ENCODE measurements at places on chromosomes 7 and 10.

DNA sequence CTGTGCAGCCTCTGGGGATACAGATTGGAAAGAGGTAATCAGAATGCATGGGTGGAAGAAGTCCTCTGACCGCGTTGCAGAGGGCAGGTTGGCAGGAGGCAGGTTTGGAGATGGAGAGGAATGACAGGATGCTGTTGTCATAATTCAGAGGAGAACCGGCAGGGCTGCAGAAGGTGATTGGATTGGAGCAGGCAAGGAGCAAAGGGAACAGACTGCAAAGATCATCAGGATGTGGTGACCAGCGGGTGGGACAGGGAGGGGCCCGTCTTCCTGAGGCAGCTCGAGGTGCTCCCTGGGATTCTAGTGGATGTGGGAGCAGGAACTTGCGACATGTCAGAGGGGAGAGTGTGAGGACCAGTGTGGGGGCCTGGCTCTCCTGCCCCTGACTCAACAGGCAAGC, 78.5 kb upstream of the PPIF start:
- no peak for DNase-seq

- no peak for DNase-seq
Measured at GRCh38 chr10:3109633-3110032, 42.3 kb downstream of the PFKP start.

DNA sequence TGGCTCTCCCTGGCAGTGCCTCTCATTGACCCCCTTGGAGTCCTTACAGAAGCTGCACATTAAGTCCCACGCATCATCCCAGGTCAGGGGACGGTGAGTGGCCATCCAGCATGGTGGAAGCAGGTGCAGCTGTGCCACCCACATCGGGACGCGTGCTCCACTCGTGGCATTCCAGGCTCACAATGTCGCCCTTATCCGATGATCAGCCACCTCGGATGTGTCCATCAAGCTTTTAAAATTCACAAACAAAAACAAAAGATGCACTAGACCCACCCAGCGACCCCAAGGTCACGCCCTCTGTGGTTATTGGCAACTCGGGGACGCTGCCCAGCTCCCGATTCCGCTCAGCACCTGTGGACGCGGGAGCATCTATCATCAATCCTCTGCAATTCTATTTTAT, 530.9 kb downstream of the PTPRN2 start:
- DNase-seq = no peak

- no peak for DNase-seq
Measured at GRCh38 chr10:96074776-96075175, 31.4 kb downstream of the CCNJ start.

DNA sequence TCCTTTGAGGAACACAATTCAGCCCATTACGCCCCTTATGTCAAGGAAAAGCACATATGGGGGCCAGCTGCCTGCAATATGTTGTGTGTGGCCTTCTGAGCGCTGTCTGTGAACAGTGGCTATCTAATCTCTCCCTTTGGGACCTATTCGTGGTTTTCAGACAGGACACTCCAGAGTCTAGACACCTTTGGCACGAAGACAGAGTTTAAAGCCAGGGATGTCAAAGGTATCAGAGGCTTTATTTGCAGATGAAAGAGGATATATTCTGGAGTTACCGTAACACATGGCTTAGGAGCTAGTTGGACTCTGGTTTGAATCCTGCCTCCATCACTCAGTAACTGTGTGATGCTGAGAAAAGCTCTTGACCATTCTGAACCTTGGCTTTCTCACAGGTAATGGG, 14.8 kb upstream of the EEPD1 start:
- DNase-seq = no peak

DNA sequence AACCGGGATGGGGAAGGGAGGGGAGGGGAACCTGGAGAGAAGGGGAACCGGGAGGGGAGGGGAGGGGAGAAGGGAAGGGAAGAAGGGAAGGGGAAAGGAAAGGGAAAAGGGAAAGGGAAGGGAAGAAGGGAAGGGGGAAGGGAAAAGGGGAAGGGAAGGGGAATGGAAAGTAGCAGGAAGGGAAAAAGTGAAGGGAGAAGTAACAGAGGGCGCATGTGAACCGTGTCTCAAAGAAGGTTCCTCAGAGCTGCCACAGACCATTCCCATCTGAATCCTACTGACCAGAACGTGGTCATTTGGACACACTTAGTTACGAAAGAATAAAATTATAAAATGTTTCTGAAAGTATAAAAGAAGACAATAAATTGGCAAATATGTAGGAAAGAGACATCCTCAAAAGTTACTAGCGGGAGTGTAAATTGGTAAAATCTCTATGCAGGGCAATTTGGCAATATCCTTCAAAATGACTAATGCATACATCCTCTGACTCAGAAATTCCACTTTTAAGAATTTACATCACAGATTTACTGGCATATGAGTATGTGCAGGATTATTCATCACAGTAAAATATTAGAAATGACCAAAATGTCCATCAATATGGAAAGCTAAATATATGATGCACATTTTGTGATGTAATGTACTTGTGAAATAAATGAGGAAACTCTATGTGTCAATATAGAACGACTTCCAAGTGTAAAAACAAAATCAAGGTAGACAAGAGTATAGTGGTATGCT, 12.9 kb downstream of the C10orf67 start:
- DNase-seq = no peak

GRCh38 chr10:80674809-80675208, 137.1 kb downstream of the SH2D4B start:
- DNase-seq = no peak

DNA sequence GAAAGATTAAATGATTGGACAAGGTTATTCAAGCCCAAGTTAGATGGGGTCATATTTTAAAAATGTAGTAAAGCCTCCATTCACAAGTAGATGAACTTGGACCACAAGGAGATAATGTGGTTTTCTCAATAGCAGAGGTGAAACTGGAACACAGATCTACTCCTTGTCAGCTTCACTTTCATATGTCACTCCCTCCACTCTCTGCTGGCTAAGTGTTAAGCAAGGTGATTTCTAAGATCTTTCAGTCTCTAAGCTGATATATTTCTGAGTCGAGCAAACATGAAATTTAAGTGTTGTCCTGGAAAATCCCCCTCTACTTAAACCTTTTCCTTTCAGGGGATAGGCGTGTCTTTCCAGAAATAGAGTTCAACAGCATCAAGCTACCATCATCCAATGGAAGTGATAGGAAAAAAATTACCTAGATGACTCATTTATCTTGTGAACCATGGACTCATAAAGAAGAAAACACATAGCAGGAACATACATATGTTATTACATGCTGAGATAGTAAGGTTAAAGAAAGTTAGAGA, 275.0 kb downstream of the PTEN start:
- DNase-seq = no peak

GRCh38 chr7:105675934-105676371, 94.7 kb upstream of the EFCAB10 start:
- DNase-seq = no peak

- DNase-seq = no peak
Measured at GRCh38 chr7:79528421-79528820, 75.0 kb upstream of the MAGI2 start.

GRCh38 chr10:29957907-29958331, 101.5 kb downstream of the JCAD start:
- DNase-seq = no peak

GRCh38 chr10:30531751-30532530, 97.6 kb downstream of the LYZL2 start:
- no peak for DNase-seq

GRCh38 chr10:74167443-74167842, 16.4 kb downstream of the ADK start:
- no peak for DNase-seq

DNA sequence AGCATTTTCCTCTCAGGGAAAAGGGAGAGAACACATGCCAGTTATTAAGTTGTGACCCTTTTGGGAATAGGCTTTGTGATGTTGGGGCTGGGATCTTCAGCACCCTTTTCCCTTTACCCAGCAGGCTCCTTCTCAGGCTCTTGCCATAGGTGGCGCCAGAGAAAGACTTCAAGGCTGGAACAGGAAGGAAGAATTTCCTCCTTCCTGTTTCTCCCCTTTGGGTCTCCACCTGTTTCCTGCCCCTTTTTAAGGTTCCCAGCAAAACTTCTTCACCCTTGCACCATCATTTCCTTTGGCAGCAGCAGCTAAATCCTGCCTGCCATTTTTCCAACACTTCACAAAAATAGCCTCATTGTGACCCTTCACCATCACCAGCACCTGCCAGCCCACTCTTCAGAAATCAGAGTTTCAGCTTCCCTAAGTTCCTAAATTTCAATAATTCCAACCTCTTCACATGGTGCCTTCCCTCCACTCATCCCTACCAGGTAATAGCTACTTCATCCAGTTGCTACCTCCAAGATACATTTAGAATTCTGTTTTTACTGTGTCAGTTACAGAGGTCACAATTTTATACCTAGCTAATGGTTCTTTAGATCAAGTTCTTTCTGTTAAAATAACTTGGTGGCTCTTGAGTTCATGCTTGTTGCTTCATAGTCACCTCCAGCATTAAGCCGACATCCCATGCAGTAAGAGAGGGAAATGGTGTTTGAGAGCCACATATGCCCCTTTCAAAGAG, 22.4 kb upstream of the FOXK1 start:
- no peak for DNase-seq

GRCh38 chr10:6463366-6463765, 116.7 kb downstream of the PRKCQ start:
- no peak for DNase-seq

DNA sequence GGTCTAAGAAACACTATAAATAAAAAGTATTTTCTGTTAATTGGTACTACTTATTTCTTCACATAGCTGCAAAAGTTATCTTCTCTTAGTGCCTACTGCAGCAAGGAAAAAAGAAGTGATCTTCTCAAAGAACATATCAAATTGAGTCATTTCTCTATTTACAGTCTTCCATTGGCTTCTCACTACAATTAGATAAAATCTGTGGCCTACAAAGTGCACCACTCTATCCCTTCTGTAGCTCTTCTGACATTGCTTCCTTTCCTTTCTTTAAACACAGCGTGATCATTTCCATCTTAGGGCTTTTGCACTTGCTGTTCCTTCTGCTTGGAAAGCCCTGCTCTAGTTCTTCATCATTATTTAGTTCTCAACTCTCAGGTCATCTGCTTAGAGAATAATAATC, 44.7 kb downstream of the MXI1 start:
- no peak for DNase-seq

DNA sequence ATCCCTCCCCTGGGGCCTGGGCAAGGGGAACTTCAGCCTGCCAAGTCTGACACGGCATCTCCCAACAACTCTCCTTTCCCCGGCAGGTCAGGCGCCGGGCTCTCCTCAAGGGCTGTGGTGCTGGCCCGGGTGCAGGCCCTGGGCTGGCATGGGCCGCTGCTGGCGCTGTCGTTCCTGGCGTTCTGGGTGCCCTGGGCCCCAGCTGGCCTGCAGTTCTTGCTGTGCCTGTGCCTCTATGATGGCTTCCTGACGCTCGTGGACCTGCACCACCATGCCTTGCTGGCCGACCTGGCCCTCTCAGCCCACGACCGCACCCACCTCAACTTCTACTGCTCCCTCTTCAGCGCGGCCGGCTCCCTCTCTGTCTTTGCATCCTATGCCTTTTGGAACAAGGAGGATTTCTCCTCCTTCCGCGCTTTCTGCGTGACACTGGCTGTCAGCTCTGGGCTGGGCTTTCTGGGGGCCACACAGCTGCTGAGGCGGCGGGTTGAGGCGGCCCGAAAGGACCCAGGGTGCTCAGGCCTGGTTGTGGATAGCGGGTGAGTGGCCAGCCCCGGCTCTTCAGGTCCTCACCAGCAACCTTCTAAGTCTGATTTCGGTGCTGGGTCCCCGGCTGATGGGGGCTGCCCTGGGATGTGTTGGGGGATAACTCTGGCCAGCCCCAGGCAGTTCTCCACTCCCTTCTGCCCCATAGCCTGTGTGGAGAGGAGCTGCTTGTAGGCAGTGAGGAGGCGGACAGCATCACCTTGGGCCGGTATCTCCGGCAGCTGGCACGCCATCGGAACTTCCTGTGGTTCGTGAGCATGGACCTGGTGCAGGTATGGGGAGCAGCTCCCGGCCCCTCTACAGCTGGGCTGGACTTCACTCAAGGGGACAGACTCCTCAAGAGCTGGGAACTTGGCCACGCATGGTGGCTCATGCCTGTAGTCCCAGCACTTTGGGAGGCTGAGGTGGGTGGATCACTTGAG, 19.5 kb upstream of the C10orf95 start:
- DNase-seq = no peak

GRCh38 chr10:50929670-50930069, 44.2 kb upstream of the A1CF start:
- DNase-seq = no peak

GRCh38 chr7:4799508-4800268, 24.3 kb downstream of the AP5Z1 start:
- no peak for DNase-seq

DNA sequence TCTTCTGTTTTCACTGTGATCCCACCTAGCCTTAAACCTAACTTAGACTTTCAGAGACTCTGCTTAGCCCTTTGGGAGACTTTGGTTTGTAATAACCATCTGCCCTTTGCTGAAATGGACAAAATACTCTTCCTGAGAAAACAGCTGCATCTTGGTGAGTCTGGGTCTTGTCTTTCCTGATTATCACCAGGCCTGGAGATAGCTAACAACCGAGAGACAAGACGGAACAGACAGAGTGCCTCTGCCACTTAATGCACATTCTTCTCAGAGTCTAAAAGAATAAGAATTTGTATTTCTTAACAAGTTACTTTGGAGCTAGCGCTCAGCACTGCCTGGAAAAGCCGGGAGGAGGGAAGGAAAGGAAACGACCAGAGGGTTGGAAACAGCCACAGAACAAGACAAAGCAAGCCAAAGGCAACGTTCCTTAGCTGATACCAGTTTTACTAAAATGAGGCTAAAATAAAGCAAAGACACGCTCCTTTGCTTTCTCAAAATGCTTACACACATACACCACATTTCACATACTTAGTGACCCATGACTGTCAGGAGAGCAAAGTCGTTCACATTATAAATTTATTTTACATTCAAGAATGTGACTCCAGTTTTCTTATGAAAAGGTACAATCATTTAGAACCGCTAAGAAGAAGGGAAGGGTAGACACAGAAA, 70.3 kb upstream of the DGKI start:
- no peak for DNase-seq

- no peak for DNase-seq
Measured at GRCh38 chr7:144391014-144391413, 12.5 kb downstream of the NOBOX start.

- no peak for DNase-seq
Measured at GRCh38 chr7:362402-363096, 72.6 kb downstream of the FOXL3 start.

DNA sequence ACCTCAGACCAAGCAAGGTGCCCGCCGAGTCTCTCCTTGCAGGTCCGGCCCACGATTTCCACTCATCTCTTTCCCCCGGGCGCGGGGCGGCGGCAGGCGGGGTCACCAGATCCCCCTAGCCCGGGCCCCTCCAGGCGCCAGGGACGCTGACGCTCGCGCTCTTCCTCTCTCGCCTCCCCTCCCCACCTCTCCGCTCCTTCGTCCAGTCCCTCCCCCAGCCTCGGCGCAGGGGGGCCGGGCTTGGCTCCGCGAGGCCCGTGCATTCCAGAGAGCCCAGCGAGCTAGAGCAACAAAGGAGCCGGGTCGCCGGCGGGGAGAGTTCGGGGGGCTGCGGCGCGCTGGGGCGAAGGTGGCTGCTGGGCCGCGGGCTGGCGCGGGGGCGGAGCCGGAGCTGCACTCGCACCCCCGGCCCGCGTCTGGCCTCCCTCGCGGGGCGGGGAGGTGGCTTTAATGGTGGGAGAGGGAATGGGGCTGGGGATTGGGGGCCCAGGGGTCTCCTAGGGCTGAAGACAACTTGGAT, at the start of gene SMO:
Gene SMO (plus strand): TSS at position 262 of the 520 bp plus-strand sequence. CDS start 519 bp downstream, outside the sequence.
- DNase-seq = no peak
